T1000 (cell line): ENCODE measurements at places on chromosomes 5 and 9.

- no peak for DNase-seq
These were observed 535.0 kb upstream of the CDH18 start for GRCh38 chr5:20522905-20523482.

GRCh38 chr9:87609486-87609885 is 111.8 kb downstream of the DAPK1 start:
- DNase-seq = no peak

GRCh38 chr9:124284237-124284831 is 26.6 kb downstream of the NEK6 start:
- no peak for DNase-seq

DNA sequence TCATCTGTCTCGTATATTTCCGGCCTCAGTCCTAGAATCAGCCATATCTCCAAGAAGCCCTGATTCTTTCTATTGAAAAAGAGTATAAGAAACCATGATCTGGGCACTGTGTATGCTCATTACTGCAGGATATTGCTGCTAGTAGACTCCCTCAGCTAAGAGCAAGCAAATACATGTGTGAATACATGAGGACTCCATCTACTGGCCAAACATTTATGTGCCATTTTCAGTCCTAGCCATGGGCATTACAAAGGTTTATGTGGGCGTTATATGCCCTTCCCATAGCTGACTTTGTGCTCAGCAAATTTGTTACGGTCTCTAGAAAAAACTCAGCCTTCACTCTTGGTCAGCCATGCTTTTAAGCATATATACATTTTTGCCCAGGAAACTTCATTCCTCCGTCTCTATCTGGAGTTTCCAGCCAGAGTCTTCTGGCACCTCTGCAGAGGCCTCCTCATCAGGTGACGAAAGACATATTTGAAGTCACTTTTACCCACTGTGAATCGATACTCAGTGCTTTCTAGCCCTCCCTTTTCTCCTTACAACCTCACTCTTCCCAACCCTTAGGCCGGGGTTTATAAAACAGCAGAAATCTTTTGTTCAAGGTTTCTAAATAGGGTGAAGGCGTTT is 1495.6 kb upstream of the CDH6 start:
- DNase-seq = no peak

DNA sequence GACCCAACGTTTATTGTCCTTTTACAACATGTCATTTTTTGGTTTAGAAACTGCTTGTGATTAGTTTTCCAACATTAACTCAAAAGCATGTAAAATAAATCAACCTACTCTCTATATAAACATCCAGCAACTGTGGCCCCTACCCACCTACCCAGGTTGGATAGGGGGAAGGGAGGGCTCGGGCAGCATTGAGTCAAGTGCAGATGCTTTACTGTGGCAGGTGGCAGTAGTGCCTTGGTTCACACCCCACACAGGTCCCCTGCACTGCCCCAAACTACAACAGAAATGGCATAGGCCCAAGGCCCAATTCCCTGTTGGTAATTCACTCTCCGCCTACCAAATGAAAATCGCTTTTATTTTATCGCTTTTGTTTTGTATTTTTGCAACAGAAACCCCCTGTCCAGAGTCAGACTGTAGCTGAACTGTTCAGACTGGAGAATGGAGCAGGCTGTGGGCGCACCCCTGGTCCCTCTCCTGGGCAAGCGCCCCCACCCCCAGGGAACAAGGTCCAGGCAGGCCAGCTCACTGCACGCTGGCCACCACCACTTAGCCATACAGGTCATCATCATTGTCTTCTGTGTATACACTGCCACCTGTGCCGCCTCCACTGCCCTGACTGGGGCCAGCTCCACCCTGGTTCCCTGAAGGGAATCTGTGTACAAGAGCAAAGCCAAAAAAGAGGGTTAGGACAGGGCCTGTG is 15.7 kb downstream of the VCP start:
- no peak for DNase-seq

DNA sequence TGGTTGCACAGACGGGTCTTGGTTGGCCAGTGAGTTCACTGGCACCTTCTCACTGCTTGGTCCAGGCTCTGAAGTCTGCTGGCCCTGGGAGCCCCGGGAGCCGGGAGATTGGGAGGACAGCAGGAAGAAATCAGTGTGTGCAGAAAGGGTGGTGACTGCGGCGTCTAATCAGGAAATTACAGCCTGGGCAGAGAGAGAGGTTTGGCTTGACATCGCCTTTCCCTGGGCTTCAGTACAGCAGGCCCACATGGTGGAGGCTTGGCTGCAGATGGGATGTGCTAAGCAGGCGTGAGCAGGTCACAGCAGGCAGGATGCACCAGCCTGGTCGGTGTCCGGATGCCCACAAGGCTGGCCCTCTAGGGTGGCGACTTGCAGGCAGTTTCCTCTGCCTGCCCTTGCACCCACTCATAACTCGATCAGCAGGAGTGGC is 17.2 kb downstream of the PITX1 start:
- DNase-seq = no peak
